CD4-positive, alpha-beta T cell (primary cell): ENCODE measurements at places on chromosomes 6 and 20. TPM values are rescaled to one million over a fixed set of nuclear protein-coding genes. Genes with fewer than 3 reads are reported as not detected.
A peak's percentile ranks its signal among the peaks of the same experiment; 100 is the strongest.

HMGN3 gene
- total RNA-seq = 28.2 TPM

HLA-DQA1 gene
- 6.9 TPM for total RNA-seq

RBM12 gene
- total RNA-seq = 95.2 TPM

SF3B5 gene
- 124 TPM for total RNA-seq

PPP1R14C gene
- total RNA-seq = not detected

SLC17A1 gene
- not detected for total RNA-seq

EEF1E1 gene
- 11.2 TPM for total RNA-seq

DNA sequence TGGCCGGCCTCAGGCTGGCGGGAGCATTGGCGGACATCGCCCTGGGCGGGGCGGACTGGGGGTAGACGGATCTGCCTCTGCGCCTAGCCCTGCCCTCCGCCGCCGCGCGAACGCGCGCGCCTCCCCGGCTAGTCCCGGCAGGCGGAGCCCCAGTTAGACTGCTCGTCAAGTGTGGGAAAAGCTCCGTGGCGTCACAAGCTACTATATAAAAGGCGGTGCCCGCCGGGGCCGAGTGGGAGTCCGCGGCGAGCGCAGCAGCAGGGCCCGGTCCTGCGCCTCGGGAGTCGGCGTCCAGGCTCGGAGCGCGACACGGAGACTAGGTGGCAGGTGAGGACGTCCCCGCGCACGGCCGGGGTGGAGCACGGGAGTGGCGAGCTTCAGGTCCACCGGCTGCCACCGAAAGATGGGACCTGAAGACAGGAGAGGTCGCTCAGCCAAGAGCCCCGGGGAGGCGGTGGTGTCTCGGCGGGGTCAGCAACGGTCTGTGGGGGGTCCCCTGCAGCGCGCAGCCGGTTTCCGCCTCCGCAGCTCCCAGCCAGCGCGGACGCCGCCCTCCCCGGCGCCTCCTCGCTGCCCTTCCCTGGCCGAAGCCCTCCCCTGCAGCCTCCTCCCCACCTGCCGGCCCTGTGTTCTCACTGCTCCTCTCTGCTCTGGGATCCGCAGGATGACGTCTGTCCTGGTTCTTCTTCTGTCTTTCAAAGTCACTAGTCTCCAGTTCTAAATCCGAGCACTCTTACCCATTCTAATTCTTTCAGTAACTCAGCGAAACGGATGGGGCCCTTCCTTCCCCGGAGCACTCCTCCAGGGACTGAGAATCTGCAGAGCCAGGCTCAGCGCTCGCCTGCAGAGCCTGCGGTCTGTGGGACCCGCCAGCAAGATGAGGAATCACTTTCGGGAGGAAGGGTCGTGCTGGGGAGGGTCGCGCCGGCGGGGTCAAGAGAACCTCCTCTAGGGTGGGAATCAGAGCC, 4.3 kb upstream of the RIPK1 start:
- DNase-seq = peak; percentile 90

- DNase-seq = no peak
Measured at GRCh38 chr20:63565021-63565698, 8.9 kb downstream of the HELZ2 start.

GRCh38 chr6:7129784-7130569, 22.2 kb downstream of the RREB1 start:
- DNase-seq = peak; percentile 66

- DNase-seq = no peak
Measured at GRCh38 chr6:69308584-69308983, 488.2 kb downstream of the LMBRD1 start.

GRCh38 chr20:57000441-57000968, 265.9 kb downstream of the BMP7 start:
- no peak for DNase-seq

DNA sequence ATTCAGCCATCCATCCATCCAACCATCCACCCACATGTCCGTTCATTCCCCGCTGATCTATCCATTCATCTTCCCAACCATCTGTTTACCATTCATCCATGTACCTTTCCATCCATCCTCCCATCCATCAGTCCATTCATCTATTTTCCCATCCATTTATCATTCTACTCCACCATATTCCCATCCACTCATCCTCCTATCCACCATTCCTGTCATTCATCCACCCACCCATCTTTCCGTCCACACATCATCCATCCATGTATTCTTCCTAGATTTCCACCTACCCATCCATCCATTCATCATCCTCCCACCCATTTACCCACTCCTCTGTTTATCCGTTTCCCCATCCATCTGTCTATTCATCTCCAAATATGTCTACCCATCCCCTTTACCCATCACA, 6.8 kb downstream of the BPIFB6 start:
- no peak for DNase-seq

DNA sequence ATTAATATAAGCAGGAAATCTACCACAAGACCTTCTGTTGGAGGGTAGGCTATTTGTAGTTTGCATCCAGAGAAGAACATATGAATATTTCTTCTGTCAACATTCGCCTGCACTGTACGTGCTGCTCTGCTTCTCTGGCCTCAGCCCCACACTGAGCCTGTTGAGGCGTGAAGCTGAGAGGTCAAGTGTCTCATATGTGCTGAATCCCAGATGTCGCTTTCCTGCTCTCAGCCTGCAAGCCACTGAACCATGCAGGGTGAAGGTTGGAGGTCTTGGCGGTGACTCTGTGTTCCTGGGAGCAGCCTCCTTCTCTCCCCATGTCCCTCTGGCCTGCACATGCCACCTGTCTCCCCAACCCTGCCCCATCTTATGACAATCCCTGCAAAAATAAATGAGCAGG, 83.6 kb downstream of the TMEM170B start:
- no peak for DNase-seq

- no peak for DNase-seq
Measured at GRCh38 chr6:37338745-37339255, 15.0 kb upstream of the RNF8 start.

DNA sequence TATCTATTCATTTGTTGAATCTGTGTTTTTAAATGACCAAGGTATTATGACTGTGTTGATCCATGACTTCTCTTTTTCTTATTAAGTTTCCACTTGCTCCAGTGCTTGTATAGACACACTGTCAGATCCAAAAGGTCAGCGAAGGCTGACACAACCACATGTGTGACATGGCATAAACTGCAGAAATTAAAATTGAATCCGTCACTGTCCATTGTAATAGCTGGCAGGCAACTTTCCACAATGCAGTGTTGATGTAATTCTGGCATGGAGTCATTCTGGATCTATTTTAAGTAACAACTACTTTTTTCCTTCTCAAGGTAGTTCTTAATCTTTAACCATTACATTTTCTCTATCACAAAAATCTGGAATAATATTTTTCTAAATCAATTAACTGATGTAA, 145.3 kb downstream of the AIG1 start:
- no peak for DNase-seq
